Effector memory CD4-positive, alpha-beta T cell (primary cell): ENCODE measurements at places on chromosomes 6 and 20.
A peak's percentile ranks its signal among the peaks of the same experiment; 100 is the strongest.

- no peaks in the 10 kb centered on the region for H3K36me3 ChIP-seq
- DNase-seq = no peak
- H3K4me1 ChIP-seq = peaks cover 13% of the 10 kb centered on the region
Measured at GRCh38 chr20:38927902-38928578, 1.8 kb downstream of the FAM83D start.

- H3K4me1 ChIP-seq = no peaks in the 10 kb centered on the region
- H3K36me3 ChIP-seq = no peaks in the 10 kb centered on the region
- no peak for DNase-seq
- no peaks in the 10 kb centered on the region for H3K27me3 ChIP-seq
Measured at GRCh38 chr20:57133926-57134650, 132.4 kb downstream of the BMP7 start.

GRCh38 chr6:36986704-36987047 lies 680 bp upstream of the MTCH1 start:
- H3K27me3 ChIP-seq = no peaks in the 10 kb centered on the region
- H3K36me3 ChIP-seq = peaks cover 2% of the 10 kb centered on the region
- H3K27ac ChIP-seq = peak overlapping the region; percentile 96
- H3K4me1 ChIP-seq = peaks cover 34% of the 10 kb centered on the region

DNA sequence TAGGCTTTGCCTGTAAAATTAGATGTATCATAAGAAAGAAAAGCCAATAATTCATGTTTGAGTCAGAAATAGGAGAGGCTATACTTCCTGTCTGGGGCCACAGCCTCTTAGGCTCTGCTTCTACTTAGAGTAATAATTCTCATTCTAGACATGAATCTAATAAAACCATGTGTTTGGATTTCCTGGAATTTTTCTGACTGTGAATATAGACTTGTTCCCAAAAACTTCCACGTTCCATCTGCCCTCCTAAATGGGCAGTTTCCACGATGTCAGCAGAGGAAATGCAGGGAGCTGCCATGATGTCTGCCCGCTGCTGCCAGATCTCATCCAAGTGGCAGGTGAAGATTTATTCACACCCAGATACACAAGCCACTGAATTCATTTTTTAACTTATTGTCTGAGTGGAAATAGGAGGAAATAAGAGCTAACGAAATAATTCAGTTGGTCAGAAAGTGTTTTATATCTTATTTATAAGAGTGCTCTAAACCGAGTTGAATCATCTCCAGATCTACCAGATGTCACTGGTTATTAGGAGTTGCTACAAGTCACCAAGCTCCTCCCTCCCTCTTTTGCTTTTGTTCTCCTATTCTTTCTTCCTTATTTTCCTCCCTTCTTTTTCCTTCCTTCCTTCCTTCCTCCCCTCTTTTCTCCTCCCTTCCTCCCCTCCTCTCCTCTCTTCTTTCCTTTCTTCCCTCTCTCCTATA lies 69.3 kb downstream of the ALDH8A1 start:
- no peak overlapping the region for H3K4me3 ChIP-seq
- H3K36me3 ChIP-seq = no peaks in the 10 kb centered on the region
- no peak for DNase-seq

- DNase-seq = no peak
- H3K4me1 ChIP-seq = no peaks in the 10 kb centered on the region
- H3K27ac ChIP-seq = no peak overlapping the region
- H3K27me3 ChIP-seq = no peaks in the 10 kb centered on the region
- H3K4me3 ChIP-seq = no peak overlapping the region
Measured at GRCh38 chr6:87116922-87117321, 22.0 kb upstream of the CGA start.
